ENCODE measurements at places on chromosomes 3 and 15.

DNA sequence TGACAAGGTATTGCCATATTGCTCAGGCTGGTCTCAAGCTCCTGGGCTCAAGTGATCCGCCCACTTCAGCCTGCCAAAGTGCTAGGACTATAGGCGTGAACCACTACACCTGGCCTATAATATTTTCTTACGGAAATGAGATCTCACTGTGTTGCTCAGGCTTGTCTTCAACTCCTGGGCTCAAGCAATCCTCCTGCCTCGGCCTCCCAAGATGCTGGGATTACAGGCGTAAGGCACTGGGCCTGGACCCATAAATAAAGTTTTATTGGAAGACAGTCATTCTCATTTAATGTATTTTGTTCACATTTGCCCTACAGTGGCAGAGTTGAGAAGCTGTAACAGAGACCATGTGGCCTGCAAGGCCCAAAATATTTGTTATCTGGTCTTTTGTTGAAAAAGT is 142.1 kb downstream of the RBPMS2 start:
- no peak for ATAC-seq

DNA sequence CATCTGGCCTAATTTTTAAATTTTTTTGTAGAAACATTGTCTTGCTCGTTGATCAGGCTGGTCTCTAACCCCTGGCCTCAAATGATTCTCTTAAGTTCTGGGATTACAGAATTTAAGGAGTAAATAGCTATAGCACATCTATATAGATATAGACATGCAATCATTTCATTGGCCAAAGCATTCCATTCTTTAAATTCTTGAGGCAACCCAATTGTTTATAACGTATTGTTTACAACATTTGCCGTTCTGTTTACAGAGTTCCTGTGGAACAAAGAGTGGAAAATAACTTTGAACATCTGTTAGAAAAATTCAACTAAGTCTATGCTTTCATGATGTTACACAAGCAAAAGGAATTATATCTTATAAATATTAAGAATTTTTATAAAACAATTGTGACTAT is 205.2 kb upstream of the ROBO2 start:
- no peak for ATAC-seq

GRCh38 chr3:70981231-70981880 is 602.2 kb downstream of the FOXP1 start:
- ATAC-seq = no peak

- no peak for ATAC-seq
Observed at GRCh38 chr3:189896533-189896932, 224.2 kb downstream of the P3H2 start.

DNA sequence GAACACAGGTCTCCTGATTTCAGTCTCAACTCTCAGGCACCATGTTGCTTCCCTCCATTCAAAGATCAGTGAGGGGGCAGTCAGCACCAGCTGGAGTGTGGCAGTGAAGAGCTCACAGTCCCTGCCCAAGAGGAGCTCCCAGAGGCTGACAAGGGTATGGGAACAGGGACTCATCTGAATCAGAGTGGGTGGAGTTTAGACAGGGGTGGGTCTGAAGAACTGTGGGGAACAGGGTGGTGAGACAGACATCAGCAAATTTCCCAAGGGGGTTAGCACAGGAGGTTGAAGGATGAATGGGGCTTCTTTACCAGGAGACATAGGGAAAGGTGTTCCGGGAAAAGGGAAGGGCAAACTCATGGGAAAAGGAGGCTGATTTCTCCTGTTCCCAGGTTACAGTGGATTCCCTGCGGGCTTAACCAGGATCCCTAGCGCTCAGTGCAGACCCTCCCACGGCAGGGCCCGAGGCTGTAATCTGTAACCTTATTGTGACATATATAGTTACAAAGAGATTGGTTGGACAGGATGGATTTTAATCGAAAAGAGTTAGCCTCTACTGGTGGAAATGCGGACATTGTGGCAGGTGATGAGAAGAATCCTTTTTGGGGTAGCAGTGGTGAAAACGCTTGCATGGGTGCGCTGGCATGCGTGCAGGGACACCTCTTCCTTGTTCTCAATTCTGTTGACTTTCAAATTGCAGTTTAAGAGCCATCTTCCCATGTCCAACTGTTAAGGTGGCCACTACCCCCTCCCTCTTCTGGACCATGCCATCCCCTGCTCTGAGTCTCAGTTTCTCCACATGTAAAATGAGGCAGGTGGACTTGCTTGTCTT is 160.3 kb downstream of the SMAD6 start:
- no peak for ATAC-seq

DNA sequence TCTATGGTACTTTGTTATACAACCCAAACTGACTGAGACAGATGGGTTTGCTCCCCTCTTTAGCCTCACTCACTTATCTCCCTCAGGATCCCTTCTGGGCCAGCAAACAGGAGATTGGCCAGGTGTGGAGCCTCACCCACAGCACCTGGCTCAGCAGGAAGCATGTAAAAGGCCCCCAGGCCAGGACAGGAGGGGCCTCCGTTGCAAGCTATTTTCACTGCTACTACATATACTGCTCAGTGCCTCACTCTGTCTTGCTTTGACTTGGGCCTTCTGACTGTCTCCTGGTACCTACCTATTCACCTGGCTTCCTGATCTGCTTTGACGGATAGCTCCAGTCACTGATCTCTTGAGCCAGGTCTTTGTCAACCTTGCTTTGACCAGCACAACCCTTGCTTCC is 20.4 kb upstream of the TPM1 start:
- no peak for ATAC-seq

GRCh38 chr3:130946882-130947281 is 53.0 kb downstream of the ATP2C1 start:
- ATAC-seq = no peak

GRCh38 chr15:98978153-98978552 is 29.4 kb downstream of the PGPEP1L start:
- ATAC-seq = no peak

DNA sequence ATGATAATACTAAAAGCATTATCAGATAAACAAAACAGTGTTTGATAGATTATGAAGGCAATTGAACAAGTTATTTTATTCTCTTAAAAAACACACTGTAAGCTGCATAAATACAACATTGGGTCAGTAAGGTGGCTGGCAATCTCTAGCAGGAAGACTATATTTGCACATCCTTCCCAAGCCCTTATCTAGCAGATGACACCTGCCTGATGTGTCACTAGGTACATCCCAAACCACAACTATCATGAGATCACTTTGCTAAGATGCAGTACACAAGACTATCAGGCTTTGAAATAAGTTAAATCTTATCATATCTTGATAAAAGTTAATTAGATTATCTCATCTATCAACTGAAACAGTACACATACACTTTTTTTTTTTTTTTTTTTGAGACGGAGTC is 417.4 kb downstream of the MECOM start:
- ATAC-seq = no peak

- ATAC-seq = no peak
Observed at GRCh38 chr3:78588906-78589621, 1178.7 kb downstream of the ROBO1 start.

GRCh38 chr3:127915937-127916493 is 983 bp downstream of the KBTBD12 start:
- ATAC-seq = no peak

DNA sequence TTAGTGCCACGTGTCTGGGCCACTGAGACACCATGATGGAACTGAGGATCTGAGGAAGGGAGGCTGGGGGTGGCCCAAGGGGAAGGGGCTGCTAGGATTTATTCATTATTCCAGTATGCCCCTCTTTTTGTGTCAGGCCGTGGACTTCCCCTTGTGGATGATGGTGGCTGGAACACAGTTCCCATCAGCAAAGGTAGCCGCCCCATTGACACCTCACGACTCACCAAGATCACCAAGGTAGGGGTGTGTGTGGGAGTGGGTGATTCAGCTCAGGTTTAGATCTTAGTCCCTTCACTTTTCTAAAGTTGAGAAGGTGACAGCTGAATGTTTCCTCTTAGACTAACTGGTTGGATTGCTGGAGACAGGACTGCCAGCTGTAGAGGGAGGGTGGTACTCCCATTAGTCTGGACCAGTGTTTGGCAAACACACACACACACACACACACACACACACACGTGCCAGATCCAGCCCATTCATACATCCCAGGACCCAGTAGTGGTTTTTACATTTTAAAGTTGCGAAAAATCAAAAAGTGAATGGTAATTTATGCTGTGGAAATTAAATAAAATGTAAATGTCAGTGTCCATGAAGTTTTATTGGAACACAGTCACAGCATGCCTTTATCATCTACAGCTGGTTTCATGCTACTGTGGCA is 11.4 kb downstream of the EIF4G1 start:
- no peak for ATAC-seq

GRCh38 chr15:24621630-24622215 is 53.9 kb upstream of the NPAP1 start:
- ATAC-seq = no peak

DNA sequence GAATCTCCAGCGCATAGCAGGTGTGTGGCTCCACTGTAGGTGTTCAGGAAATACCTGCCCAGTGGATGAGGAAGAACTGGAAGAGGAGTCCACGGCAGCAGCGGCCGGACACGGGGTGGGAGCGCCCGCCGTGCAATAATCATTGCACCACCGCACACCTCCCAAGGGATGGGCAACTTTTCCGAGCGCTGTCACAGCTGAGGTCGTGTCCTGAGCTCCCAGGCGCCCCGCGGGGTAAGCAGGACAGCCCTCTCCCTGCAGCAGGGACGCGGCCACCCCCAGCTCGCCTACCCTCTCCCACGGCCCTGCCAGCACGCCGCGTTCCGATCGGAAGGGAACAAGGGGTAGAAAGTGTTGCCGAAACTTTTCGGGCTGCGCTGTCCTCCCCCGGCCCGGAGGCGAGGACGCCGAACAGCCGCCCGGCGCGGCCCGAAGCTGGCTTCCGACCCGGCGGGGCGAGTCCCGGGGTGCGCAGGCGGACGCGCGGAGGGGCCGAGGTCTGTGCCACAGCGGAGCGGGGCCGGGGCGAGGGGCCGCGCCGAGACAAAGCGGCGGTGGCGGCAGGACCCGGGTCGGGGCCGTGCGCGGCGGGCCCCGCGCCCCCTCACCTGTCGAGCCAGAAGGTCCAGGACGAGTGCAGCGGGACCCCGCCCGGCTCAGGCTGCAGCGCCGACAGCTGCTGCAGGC is 475 bp downstream of the EIF4E3 start:
- ATAC-seq = peak; percentile 67

- no peak for ATAC-seq
Observed at GRCh38 chr3:100007313-100007712, 107.0 kb downstream of the FILIP1L start.

GRCh38 chr15:36591536-36592411 is 12.3 kb downstream of the CDIN1 start:
- no peak for ATAC-seq

DNA sequence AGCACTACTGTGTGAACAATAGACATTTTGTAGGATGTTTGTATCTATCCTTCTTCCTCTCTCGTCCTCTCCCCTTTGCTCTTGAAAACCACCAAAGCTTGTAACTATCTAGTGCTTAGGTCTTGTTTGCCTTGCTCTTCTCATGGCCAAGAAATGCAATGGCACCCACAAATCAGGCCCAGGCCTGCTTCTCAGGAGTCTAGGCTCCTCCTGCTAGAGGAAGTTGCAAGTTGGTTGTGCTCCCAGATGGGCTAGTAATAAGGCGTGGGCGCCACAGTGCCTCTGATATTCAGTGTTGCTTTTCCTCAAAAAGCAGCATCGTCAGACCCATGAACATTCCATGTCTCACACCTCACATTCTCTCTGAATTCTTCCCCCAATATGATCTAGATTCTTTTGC is 28.7 kb downstream of the ZNF385D start:
- ATAC-seq = no peak

- no peak for ATAC-seq
Observed at GRCh38 chr3:65443739-65444446, 594.8 kb downstream of the MAGI1 start.

GRCh38 chr3:137217733-137218132 is 259.9 kb downstream of the IL20RB start:
- no peak for ATAC-seq

DNA sequence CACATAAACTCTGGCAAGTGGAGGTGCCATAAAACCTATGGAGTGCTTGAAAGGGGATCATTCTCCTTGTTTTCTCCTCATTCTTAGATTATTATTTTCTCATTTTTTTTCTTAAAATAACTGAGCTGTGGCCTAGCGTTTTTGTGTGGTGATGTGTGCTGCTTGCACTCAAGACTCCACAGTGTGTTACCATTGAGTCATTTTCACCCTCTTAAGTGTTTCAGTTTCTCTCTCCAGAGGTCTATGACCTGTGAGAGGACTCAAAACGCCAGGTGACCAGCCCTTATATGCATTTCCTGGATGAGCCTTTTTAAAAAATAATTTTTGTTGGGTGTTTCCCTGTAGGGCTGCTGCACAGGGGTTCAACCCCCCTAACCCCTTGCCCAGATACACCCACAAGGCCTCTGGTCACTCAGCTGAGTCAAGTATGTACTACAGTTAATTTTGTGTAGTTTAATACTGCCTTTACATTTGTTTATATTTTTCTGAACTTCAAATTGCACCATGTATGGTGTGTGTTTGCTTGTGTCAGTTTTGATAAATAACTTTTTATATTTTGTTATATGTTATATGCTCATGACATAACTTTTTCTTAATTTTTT is 15.4 kb upstream of the BTLA start:
- ATAC-seq = no peak

GRCh38 chr3:177362626-177363025 is 165.3 kb upstream of the TBL1XR1 start:
- no peak for ATAC-seq

DNA sequence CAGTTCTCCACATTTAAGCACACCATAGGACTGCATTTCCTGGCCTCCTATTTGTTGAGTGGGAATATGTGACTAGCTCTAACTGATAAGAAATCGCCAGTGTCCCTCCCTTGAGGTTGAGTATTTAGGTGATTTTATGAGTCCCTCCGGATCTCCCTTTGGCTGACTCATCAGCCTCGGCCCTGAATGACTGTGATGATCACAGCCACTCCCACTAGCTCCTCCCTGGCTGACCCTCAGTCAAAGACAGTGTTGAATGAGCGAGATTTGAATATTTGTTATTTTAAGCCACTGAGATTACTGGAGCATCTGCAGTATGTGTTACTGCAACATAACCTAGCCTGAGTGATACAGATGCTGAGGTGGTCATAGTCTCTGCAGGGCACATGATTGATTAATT is 515.3 kb downstream of the EPHB1 start:
- no peak for ATAC-seq

DNA sequence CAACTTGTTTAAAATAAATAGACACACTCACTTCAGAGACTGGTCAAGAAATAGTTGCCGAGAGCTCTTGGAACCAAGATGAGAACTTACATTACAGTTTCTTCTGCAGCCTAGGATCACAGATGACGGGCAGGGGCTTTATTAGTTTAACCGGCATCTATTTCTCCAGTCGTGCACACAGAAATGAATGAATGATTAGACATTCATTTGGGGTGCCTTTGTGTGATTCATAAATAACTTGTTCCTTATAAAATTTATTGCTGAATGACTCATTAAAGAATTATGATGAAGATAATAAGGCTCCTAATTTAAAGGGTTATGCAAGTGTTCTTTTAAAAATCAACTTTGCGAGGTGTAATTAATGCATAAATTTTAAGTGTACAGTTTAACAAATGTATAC is 20.8 kb downstream of the NFKBIZ start:
- no peak for ATAC-seq

- ATAC-seq = no peak
Observed at GRCh38 chr15:33155691-33156420, 38.7 kb downstream of the FMN1 start.

Data from gastroesophageal sphincter (tissue), 4 donors.